ENCODE measurements at places on chromosomes 5 and 9.

- DNase-seq, result no peak
Observed at GRCh38 chr9:89481538-89481915, 16.4 kb downstream of the SEMA4D start.

- DNase-seq, result peak; percentile 40
Observed at GRCh38 chr5:132227485-132228240, at the start of gene P4HA2. Gene P4HA2, minus strand, starts transcription at chr5:132227853. Its CDS starts 9,227 bp downstream, at chr5:132218626.

- no peak for DNase-seq
Observed at GRCh38 chr9:88979021-88979420, 12.2 kb upstream of the S1PR3 start.

DNA sequence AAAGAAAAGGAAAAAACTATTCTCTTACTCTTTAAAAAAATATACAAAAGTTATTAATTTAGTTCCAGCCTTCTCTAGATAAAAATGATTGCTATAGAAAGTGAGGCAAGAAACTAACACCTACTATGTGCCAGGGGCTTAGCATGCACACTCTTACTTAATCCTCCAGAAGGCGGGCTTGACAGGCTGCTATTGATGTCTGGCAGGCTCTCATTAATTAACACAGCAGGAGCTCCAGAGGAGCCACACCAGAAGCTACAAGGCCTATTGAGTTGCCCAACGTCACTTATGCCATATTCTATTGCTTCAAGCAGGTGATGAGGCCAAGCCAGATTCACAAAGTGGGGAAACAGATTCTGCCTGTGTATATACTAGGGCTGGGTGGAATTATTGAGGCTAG lies 54.6 kb upstream of the CLINT1 start:
- DNase-seq, result no peak

DNA sequence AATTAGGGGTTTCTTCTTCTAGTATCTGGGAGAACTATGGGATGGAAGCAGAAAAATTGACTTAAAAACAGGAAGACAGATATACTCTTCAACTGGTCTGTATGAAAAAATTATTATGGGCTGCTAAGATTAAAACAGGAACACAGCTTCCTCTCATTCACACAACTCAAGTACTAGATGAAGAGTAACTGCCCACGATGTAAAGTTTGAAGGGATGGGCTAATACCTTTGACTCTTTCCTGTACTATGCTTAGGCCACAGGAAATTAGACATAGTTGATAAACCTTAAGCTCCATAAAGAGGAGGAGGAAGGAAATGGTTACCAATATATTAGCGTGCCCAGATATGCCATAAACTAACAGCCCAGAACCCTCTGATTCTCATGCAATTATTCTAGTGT lies 88.6 kb downstream of the ANKRD31 start:
- DNase-seq, result no peak

GRCh38 chr5:113897748-113898147 lies 384.3 kb downstream of the YTHDC2 start:
- no peak for DNase-seq

- no peak for DNase-seq
Observed at GRCh38 chr5:104400941-104401340, 838.4 kb upstream of the NUDT12 start.

DNA sequence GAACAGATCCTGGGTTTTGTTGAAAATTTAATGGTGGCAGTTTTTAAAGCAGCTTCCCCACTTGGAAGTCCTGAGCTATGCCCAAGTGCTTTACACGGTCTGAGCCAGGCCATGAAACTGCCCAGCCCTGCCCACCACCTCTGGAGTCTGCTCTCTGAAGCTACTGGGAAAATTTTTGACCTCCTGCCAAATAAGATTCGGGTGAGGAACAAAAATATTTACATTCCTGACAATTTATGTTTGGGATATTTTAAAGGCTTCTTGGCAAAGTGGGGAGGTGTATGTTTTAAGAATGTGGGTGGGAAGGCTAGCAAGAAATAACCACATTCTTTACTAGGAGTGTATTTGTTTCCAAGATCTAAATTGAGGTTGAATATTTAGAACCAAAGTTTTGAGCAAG lies 50.0 kb downstream of the HACD4 start:
- DNase-seq, result no peak

- no peak for DNase-seq
Observed at GRCh38 chr9:86096386-86096785, 3.0 kb downstream of the GOLM1 start.

DNA sequence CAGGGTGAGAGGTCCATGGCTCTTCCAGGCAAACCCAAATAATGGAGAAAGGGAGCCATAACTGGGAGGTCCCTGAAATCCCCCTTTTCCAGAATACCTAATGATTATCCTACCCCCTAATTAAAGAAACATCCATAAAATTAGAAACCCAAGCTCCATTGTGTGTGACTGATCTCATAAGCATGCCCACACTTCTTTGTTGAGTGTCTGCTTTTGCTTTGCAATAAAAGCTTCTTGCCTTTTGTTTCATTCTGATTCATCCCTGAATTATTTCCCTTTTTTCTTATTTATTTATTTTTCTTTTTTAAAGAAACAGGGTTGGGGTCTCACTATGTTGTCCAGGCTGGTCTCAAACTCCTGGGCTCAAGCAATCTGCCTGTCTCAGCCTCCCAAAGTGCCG lies 33.1 kb downstream of the BTF3 start:
- no peak for DNase-seq

DNA sequence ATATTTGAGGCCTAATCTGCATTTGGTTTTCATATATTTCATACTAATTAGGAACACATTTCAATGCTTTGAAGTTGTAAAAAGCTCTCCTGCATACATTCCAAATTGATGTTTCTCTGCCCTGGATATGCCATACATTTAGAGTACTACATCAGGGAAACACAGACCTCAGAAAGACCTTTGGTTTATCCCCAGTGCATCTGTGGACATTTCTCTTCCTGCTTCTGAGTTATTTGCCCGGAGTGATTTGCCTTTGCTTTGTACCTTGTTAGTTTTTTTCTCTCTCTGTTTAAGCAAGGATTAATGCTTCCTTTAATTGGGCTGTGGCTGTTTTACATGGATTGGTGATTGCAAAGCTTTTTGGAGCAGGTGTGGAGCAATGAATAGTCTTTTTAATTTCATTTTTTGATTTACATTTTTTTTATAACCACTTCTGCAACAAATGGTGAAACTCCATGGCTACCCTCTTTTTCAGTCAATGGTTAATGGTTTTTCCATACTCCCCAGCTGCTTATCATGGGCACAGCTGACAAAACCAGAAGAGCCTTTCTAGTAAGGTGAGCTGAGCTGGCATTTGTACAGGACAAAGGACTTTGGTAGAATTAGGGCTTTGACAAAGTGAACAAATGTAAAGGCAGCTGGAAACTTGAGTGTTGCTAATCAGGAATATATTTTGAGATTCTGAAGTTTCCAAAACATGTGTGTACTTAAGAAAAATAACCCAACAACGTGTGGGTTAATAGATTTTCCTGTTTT lies 54.2 kb downstream of the ZSWIM6 start:
- DNase-seq, result no peak

DNA sequence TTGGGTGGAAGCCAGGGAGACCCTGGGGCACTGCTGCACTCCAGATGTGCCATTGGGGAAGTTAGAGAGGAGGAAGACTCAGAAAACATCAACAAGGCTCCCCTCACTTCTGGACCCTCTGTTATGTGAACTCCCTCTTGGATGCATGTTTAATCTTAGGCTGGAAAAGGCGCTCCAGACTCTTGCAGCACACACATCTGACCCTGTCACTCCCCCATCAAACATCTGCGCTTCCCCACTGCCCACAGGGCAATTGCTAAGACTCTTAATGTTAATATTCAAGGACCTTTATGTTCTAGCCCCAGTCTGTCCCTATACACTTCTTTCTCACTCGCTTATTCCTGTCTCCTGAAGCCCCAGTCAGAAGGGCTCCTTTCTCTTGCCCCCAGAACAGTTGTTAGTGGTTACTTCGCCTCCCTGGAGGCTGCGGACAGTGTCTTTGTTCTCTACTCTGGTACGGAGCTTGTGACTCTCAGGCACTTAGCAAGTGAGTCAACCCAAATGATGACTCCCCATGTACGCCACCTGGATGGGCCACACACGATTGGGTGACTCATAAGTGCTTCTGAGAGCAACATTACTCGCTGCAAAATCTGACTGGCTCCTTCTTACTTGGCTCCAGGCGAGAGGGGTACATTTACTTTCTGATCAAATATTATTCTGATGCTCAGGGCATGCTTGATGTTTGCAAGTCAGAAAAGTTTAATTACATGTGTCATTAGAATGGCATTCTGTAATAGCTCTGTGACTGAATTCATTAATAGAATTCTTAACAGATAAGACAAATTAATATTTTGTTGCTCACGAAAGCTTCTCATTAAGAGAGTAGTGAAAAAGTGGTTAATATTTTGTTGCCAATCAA lies 193.6 kb downstream of the HSPA4 start:
- DNase-seq, result no peak

GRCh38 chr5:77129391-77129990 lies 42.4 kb upstream of the ZBED3 start:
- no peak for DNase-seq

DNA sequence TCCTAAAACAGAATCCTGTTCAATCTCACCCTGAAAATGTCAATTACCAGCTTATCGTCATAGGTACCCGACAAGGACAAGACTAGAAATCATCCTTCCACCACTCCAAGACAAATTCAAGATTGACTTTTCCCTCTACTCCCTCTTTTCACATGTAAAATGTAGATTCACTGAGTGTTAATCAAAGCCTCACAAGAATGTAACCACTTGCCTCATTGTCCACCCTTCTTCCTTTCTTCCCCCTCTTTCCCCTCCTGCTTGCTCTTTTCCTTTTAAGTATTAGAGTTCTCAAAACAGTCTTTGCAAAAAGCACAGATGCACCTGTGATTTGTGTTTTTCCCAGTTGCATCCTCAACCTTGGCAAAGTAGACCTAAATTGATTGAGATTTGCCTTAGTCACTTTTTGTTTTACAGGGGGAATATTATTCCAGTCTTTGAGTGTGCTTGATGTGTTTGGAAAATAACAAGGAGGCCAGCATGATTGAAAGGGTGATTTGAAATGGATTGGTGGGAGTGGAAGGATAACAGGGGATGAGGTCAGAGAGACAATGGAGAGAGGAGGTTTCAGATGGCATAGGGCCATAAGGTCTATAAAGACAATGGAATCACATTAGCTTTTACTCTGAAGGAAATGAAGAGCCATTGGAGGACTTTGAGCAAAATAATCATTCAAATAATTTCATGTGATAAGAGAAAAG lies 231.3 kb upstream of the TYRP1 start:
- no peak for DNase-seq

DNA sequence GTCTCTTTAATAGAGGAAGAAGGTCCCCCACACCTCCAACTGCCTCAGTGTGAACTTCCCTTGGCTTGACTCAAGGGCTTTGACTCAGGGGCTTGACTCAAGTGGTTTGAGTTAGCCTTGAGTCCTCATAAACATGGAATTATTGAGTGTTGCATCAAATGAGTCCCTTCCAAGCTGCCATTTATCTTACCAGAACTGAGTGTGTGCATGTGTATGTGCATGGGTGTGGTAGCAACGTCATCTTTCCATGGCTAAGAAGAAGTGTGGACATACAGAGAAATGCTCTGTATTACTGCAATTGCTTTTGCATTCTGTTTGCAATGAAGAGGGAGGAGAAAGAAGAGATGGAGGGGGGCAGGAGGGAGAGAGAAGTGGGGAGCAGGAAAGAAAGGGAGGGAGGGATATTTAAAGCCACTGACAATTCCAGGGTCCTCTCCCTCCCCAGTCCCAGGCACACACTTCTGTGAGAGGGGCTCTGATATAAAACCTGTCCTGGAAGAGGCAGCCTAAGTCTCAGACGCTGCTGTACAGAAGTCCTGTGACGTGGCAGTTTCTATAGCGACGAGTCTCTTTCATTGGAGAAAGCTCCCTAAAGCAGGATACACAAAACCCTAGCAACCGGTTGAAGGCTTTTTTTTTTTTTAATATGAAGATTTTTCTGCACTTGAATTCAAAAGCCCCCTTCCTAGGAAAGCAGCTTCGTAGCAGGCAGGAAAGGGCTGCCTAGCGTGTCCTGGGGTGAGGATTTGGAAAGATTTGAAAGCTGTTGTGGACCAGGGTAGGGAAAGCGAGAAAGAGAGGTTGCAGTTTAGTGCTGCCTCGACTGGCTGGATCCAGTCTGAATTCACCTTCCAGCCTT lies 93.3 kb upstream of the MAP1B start:
- DNase-seq, result no peak

- DNase-seq, result no peak
Observed at GRCh38 chr9:71758785-71759184, 9.5 kb downstream of the CEMIP2 start.

GRCh38 chr9:20551236-20551635 lies 71.1 kb downstream of the MLLT3 start:
- DNase-seq, result no peak

GRCh38 chr5:17910318-17910717 lies 276.1 kb downstream of the TAF11L14 start:
- no peak for DNase-seq

DNA sequence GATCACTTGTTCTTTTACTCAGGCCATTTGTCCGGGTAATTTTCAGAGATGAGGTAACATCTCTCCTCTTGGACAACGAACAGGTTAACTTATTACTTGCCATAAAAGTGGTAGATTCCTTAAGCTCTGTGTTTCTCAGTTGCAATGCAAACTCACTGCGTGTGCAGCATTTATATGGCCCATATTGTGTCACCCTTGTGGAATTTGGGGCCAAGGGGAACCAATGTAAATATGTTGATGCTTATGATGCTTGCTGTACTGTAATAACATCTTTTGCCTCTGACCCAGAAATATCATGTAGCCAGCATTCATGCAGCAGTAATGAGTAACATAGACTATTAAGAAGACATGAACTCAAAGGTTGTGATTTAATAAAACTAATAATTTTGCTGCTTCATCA lies 175.8 kb downstream of the ADAMTS6 start:
- no peak for DNase-seq

- no peak for DNase-seq
Observed at GRCh38 chr9:110199643-110200042, 8.3 kb downstream of the C9orf152 start.

DNA sequence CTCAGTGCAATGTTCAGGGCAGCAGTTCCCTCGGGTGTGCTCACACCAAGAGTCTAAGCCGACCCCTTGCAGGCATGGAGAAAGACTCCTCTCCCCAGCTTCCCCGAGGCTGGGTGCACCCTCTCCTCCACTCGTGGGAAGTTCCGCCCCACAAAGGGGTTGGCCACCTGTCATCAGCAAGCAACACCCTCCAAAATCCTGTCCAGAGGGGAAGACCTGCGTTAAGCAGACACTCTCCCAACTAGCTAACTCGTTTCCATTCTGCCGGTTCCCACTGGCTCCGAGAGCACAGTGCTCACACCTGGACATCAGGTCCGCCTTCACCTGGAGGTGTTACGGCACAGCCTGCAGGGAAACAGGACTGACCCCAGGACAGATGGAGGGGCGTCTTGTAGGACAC lies 117.9 kb upstream of the IRX4 start:
- no peak for DNase-seq

- DNase-seq, result no peak
Observed at GRCh38 chr9:109383356-109383755, 62.5 kb upstream of the EPB41L4B start.

Measured in CD4-positive, alpha-beta T cell treated with Interleukin-1 beta for 1 hour (primary cell).